ENCODE measurements at places on chromosomes 5 and 9.

DNA sequence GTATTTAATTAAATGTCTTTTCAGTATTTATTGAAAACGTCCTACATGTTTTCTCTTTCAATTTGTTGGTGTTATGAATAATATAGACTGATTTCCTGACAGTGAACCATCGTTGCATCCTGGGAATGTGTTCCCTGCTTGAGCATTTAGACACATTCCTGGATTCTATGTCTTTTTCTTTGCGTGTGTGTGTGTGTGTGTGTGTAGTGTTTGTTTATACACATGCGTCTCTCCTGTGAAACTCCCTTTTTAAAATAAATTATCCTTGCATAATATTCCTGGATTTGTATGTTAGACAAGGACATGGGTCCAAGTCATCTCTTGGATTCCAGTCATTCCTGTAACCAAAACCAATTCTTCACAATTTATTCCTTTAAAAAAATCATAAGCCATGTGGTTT lies 153.4 kb downstream of the HSPA4 start:
- DNase-seq, result no peak

GRCh38 chr9:2127486-2127885 lies 112.3 kb downstream of the SMARCA2 start:
- DNase-seq, result no peak

DNA sequence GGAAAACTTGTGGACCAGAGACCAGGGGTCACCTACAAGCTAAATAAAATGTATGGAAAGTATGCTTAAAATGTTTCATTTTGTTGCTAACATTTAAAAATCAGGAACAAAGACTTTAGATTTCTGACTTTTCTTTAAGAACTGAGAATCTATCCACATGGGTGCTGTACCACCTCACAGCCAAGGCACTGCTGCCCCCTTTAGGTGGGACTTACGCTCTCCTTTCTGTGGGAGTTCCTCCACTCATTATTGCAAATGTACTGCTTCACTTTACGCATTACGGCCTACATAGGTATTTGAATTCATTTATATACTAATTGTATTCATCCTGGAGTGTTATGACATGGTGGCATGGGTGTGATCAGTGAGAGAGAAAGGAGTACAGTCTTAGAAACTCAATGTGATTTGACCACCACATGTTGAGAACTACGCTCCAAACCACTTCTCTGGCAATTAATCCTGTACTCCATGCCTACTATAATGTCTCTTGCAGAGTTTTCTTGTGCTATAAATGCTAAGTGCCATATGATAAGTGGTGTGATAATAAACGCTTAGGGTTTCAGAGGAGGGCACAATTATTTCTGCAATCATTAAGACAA lies 24.7 kb upstream of the CETN3 start:
- DNase-seq, result peak; percentile 47

GRCh38 chr9:75823151-75823550 lies 67.3 kb upstream of the PCSK5 start:
- no peak for DNase-seq

DNA sequence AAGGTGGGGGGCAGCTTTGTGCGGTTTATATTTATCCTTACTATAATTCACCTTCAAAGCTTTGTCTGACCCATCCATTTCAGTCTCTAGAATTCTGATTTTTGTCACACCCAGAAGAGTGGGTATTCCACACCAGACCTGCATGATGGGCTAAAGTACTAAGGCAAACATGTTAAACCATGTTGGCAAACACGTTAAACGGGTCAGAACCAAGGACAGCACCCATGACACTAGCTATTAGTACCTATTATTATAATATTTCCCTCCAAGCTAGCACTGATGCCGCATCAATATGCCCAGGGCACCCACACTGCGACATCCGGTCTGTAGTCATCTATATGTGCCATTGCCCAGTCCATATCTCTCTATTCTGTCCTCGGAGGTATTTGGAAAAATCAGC lies 104.7 kb downstream of the FBXW11 start:
- DNase-seq, result no peak

DNA sequence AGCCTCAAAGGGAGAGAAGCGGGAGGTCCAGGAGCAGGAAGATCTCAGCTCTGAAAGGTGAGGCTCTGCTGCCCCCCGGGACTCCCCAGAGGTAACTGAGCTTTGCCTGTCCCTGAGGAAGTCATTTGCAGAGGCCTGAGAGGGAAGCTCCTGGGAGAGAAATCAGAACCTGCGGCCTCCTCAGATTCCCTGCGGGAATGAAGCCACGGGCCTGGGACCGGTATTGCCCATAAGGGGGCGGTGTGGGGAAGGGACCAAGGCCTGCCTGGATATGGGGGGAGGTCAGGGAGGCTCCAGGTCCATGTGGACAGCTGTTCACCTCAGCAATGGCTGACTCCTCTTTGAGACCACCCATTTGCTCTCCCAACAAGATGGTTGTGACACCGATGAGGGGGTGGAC lies 1.3 kb downstream of the SPATA31E1 start:
- DNase-seq, result peak; percentile 49

All from HEK293T (cell line).